Activated naive CD8-positive, alpha-beta T cell treated with anti-CD3 and anti-CD28 coated beads, Interleukin-2, amount 50 U/mL, for 24 hours (primary cell): ENCODE measurements at places on chromosomes 2 and 18.
A peak's percentile ranks its signal among the peaks of the same experiment; 100 is the strongest.

DNA sequence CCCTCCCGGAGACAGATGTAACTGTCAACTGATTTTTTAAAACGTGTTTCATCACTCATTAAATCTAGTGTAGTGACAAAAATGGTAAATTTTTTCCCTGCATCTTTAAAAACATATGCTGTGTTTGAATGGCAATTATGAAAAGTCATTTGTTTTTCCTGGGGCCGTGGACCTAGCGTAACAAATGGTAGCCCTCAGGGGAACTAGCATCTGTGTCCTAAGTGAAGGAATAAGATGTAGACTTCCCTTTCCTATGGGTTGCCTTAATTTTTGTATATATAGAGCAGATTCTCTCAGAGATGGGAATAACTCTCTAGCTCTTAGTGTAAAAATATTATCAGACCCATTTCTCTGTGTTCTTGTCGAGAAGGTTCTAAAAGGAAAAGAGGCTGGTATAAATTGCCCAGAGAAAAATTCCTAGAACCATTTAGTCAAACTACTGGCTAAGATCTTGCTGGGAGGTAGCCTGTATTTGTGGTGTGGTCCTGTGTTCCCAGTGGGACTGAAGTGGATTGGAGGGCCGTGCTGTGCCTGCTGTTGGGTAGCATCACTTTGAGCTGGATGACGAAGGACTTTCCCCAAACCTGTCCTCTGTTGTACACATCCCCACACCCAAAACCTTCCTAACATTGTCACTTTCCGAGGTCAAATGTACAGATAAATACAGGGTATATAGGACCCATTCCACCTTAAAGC, 85.8 kb downstream of the LIMS1 start:
- H3K27me3 ChIP-seq: no peaks in the 10 kb centered on the region
- no peaks in the 10 kb centered on the region for H3K36me3 ChIP-seq
- H3K27ac ChIP-seq: peak overlapping the region; percentile 75
- no peak overlapping the region for H3K4me3 ChIP-seq

DNA sequence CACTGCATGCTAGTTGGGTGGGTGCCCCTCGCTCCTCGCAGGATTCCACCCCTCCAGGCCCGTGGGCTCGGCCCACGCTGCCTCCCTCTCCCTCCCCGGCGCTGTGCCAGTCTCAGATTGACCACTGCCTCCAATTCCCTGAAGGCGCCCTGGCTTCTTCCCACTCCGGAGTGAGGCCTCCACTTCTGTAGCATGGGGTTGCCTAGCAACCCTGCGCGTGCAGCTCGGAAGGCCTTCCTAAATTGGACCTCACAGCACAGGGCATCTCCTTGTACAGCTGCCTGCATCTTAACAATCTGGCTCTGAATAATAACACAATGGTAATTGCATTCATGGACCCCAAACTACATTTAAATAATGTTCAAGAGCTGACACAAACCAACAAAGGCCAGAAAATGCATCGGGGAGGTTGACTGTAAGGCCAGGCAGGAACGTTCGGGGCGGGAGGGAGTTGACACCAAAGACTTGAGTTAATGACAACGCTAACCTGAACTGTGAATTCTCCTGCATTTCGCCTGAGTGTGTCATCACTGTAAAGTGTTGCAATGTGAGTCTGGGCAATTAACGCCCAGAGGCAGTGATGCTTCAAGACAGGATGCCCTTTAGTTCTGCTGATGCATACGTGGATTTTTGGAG, 222.9 kb downstream of the ZBTB7C start:
- H3K4me1 ChIP-seq: no peaks in the 10 kb centered on the region
- no peak overlapping the region for H3K27ac ChIP-seq
- H3K36me3 ChIP-seq: no peaks in the 10 kb centered on the region
- DNase-seq: no peak
- H3K27me3 ChIP-seq: peaks cover 11% of the 10 kb centered on the region

GRCh38 chr2:194363878-194364277, 1293.1 kb upstream of the SLC39A10 start:
- no peak for DNase-seq
- no peak overlapping the region for H3K27ac ChIP-seq
- H3K4me3 ChIP-seq: no peak overlapping the region

- no peak overlapping the region for H3K27ac ChIP-seq
- H3K4me3 ChIP-seq: no peak overlapping the region
- H3K4me1 ChIP-seq: peaks cover 6% of the 10 kb centered on the region
- peaks cover 2% of the 10 kb centered on the region for H3K36me3 ChIP-seq
- H3K27me3 ChIP-seq: no peaks in the 10 kb centered on the region
- DNase-seq: no peak
Measured at GRCh38 chr2:113061241-113061640, 2.2 kb downstream of the IL36RN start.

DNA sequence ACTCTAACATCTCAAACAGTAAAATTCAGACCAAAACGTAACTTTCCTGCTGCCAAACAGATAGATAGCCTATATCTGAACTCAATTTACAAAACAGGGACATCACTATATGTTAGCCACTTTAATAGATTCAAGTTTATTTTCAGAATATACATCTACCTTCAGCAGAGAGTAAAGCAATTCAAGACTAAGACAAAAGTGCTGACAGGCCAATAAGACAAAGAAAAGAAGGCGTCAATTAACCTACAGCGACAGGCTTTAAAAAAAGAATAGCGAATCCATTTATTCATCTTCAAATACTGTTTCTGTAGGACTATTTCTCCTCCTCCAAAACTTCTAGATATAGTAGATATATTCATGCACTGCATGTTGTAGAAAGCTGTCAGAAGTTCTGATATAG, 333.0 kb downstream of the GRB14 start:
- DNase-seq: no peak
- no peaks in the 10 kb centered on the region for H3K27me3 ChIP-seq
- no peaks in the 10 kb centered on the region for H3K4me1 ChIP-seq

DNA sequence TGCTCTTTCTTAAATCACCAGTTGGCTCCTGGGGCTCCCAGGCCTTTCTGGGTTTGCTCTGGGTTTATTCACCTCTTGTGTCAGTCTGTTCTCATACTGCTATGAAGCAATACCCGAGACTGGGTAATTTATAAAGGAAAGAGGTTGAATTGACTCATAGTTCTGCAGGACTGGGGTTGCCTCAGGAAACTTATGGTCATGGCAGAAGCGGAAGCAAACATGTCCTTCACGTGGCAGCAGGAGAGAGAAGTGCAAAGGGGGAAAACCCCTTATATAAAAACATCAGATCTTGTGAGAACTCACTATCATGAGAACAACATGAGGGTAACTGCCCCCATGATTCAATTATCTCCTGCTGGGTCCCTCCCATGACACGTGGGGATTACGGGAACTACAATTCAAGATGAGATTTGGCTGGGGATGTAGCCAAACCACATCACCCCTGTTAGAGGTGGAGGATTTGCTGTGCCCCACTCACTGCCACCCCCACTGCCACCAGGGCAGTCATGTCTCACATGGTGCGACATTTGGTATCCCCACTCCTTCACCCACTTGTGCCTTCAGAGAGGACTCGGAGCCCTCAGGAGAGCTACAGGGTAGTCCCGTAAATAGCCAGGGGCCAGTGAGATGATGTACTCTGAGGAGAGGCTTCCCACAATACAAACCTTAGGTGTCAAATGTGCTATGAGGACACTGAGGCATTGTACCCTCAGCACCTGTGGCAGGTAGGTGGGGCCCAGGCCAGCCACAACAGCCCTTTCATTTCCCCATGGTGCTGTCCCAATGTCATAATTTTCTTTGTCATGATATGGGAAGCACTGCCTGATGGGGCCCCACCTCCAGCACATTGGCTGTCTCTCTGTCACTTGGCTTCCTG, 35.7 kb downstream of the CDC42EP3 start:
- no peaks in the 10 kb centered on the region for H3K27me3 ChIP-seq
- peaks cover 71% of the 10 kb centered on the region for H3K4me1 ChIP-seq
- peak; percentile 66 for DNase-seq
- peak overlapping the region; percentile 58 for H3K4me3 ChIP-seq
- H3K27ac ChIP-seq: peak overlapping the region; percentile 93
- H3K36me3 ChIP-seq: peaks cover 5% of the 10 kb centered on the region
